ENCODE measurements at places on chromosomes 6 and 20.

DNA sequence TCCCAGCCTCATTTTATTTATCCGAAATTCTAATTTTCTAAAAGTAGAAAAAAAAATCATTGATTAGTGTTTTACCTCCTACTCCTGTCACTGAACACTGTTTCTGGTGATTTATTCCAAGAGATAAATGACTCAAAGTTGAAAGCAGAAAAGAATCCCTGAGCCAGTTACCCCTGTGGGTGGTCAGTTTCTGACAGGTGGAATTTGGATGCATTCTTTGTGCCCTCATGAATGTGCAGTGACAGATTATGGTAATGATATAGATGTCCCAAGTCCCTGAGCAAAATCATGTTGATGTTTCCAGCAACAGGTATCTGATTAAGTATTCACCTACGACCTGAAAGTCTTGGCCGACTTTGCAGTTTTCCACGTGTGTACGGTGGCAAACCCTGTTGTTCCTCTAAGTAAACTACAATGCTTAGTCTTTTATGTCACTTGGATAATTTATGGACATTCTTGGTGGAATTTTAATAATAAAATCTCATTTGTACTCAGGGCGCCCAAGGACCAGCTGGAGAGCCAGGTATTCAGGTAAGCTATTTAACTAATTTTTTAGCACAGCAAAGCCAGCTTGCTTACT, 153.6 kb downstream of the COL9A1 start:
- DNase-seq = no peak

DNA sequence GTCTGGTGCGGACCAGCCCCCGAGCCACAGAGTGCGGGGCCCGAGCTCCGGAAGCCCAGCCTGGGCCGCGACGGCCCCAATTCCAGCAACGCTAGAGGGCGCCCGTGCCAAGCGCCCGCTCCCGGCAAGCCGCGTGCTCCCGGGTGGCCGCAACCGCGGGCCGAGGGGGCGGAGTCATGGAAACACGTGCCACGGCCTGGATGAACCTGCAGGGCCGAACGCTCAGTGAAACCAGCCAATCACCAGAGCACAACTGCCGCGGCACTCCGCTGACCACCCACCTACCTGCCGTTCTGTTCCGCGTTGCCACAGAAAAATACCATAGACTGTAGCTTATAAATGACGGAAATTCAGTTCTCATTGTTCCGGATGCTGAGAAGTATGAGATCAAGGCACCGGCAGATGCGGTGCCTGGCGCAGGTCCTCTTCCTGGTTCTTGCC, 85.7 kb upstream of the FOXC1 start:
- DNase-seq = peak; percentile 42

GRCh38 chr6:25351485-25351884, 72.3 kb downstream of the CARMIL1 start:
- no peak for DNase-seq

- DNase-seq = no peak
Observed at GRCh38 chr6:39889229-39889628, 45.0 kb downstream of the MOCS1 start.

- DNase-seq = no peak
Observed at GRCh38 chr20:61448386-61448785, 196.3 kb downstream of the CDH4 start.

DNA sequence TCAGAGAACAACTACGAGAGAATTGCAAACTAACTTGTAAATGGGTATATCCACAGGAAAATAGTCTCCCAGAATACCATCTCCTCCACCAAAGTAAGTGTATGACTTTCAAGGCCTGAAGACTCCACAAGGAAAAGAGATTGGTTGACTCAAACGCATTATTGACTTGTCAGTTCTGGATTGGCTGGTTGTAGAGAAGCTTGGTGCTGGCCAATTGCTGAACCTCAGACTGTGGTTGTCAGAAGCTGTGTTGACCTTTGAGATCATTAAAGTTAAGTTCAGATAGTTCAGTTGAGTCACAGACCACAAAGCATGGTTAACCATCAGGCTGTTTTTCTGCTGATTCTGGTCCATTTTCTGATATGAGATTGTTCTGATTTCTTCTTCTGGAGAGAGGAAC, 388.3 kb downstream of the BMP2 start:
- no peak for DNase-seq

GRCh38 chr20:39338469-39339376, 376.6 kb downstream of the DHX35 start:
- no peak for DNase-seq

- DNase-seq = no peak
Observed at GRCh38 chr6:130760006-130760405, 67.2 kb upstream of the SMLR1 start.

DNA sequence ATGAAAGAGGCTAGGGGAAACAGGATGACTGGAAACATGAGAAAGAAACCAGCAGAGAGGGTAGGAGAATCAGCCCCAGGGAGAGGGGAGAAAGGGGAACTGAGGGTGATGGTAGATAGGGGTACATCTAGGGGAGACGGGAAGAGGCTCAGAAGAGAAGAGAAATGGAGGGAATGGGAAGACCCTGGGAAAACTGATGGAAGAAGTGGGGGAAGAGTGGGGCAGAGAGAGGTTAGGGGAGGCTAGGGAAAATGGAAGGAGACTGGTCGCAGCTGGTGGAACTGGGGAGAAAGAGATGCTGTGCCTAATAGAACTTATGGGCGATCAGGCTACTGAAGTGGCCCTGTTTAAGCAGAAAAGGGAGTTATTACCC, 548 bp downstream of the PROCR start:
- DNase-seq = no peak

DNA sequence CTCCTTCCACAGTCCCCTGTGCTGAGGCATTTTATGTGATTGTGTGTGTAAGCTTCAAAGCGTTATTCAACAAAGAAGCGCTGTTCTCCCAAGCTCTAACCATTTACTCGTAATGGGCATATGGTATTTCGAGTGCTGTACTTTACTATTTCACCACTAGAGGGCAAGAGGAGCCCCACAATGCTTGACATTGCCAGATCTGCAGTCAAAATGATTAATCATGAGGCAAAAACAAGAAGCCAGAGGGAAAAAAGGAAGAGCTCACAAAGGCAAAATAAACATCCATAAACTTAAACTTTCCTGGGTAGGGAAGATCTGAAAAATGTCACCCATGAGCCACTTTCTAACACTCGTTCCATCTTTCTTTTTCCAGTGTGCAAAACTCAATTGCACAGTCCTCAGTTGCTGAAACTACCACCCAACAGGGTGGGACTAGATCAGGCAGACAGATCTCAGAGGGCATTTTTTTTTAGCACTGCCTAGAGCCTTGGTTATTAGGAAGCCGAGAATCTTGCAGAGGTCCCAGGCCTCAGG, 215.0 kb upstream of the PLCB4 start:
- no peak for DNase-seq

GRCh38 chr6:16747232-16748024, 13.8 kb downstream of the ATXN1 start:
- no peak for DNase-seq

GRCh38 chr6:93222071-93222851, 197.1 kb downstream of the EPHA7 start:
- no peak for DNase-seq

- DNase-seq = no peak
Observed at GRCh38 chr6:43009124-43009523, 4.6 kb downstream of the MEA1 start.

DNA sequence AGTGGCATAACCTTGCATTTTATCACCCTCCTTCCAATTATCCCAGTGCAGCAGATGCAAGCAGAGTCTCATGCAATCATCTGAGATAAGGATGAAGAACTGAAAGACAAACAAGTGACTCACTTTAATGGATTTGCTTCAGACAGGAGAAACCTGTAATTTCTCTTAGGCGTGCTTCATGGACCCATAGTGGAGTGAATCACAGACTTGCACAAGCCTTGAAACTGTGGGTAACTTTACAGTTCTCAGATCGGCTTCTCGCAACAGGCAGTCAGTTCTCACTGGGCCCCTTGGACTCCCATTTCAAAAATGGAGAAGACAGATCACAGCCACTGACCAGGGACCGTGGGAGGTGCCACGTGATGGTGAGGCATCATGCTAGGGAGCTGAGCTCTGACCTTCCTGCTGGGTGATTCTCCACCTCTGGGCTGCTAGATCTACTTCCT, at the start of gene ADGRF4:
TSS of gene ADGRF4 (plus strand) at position 239 of the 446 bp plus-strand sequence. CDS start 8,666 bp downstream, outside the sequence.
- no peak for DNase-seq

DNA sequence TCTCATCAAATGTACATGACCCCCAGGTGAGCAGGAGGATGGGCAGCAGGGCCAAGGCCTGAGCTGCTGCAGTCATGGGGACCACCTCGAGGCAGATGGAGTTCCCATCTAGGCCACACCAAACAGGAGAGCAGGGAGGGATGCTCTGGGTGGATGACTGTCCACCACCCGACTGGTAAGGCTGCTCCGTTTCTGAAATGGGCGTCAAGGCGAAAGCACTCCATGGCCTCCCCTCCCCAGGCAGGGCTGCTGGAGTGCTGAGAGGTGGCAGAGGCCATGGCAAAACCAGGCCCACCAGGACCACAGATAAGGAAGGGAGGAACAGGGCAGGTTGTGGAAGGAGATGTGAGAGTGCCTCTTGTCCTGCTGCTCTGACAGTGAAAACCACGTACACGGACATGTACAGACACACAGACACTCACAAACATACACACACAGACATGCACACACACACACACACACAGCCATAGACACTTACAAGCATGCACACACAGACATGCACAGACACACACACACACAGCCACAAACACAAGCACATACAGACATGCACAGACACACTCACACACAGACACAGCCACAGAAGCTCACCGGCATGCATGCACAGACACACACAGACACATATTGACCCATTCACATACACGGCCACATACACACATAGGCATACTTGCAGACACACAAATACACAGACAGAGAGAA, 93.2 kb downstream of the PSMG4 start:
- no peak for DNase-seq

DNA sequence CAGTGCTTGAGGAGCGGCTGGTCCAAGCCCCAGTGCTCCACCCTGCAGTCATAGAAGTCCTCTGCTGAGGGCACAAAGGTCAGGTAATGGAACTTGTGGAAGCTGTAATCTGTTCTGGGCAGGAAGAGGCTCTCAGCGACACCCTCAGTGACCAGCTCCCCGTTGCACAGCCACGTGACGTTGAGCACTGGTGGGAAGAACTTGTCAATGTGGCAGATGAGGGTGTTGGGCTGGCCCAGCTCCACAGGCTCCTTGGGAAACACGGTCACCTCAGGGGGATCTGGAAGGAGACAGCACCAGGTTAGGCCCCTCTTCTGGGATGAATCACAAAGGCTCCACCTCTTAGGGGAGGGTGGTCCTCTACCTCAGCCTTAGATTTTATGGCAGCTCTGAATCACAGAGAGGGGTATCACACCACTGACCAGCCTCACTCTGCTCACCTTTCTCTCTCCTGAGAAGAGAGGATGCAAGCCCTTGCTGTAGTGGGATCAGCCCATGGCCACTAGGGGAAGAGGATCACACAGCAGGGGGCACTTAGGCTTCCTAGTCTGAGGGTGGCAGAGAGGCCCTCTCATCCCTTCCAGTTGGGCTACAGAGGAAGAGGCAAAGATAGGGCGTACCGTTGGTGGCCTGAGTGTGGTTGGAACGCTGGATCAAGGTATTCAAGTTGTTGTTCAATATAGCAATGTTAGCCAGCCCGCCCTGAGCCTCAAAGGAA, 4.3 kb downstream of the HLA-DPA1 start:
- DNase-seq = no peak

- DNase-seq = peak; percentile 63
Observed at GRCh38 chr6:7106752-7107577, 796 bp upstream of the RREB1 start.

GRCh38 chr20:58755062-58755697, 62.6 kb downstream of the NPEPL1 start:
- DNase-seq = no peak

DNA sequence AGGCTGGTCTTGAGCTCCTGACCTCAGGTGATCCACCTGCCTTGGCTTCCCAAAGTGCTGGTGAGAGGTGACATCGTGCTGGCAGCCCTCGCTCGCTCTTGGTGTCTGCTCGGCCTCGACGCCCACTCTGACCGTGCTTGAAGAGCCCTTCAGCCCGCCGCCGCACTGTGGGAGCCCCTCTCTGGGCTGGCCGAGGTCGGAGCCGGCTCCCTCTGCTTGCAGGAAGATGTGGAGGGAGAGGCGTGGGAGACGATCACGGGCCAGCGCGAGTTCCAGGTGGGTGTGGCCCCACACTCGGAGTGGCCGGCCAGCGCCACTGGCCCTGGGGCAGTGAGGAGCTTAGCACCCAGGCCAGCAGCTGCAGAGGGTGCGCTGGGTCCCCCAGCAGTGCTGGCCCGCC, 48.1 kb downstream of the ZBTB9 start:
- no peak for DNase-seq

DNA sequence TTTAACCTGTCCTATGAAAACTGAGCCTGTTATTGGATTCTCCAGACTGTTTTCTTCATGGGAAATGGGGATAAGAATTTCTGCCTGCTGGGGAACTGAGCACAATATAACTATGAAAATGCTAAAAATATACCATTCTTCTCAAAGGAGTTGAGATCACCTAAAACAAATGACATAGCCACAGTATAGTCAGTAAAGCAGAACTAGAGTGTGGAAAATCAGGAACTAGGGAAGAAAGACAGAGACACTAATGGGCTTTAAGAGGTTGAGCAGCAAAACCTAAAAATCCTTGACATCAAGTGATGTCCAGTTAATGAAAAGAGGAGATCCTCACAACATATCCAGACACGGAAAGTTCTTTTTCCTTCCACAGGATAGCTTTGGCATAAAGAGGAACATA, 215.7 kb upstream of the CST7 start:
- no peak for DNase-seq

GRCh38 chr6:167093922-167094432, 28.9 kb upstream of the CCR6 start:
- DNase-seq = peak; percentile 76

- no peak for DNase-seq
Observed at GRCh38 chr6:30707281-30707850, 9.7 kb downstream of the MDC1 start.

DNA sequence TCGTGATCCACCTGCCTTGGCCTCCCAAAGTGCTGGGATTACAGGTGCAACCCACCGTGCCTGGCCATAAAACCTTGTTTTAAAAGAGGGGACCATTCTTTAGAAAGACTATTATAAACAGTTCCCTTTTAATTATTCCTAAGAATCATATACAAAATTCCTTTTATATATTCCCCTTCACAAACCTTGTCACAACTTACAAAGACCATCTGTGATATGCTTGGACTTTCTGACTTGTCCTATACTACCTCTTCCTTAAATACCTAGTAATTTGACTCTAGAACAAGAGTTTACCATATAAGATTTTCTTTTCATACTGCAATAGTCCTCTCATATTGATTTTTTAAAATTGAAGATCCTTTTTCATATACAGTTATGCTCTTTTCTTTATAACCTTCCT, 135.8 kb upstream of the PRSS16 start:
- DNase-seq = no peak

DNA sequence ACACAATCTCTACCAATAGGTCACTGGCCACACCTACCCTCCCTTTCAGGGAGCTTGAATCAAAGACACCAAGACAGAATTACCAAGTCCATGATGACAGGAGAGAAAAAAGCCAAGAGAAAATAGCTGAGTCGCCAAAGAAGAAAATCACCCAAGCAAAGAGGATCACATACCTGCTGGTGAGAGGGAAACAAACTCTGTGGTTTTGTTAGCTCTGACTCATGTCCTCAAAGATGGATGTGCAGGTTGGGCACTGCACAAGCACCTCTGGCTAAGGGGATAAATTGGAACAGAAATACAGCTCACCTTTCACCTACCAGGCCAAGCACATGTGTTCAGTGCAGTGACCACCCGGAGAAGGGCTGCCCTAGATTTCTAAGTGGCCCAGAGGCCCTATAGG, 114.8 kb downstream of the TFAP2A start:
- no peak for DNase-seq

Measured in stimulated activated CD8-positive, alpha-beta memory T cell treated with anti-CD3 and anti-CD28 coated beads, Interleukin-4, amount 100 ng/mL, for 4 hours (primary cell).